ENCODE measurements at places on chromosomes 5 and 9.

DNA sequence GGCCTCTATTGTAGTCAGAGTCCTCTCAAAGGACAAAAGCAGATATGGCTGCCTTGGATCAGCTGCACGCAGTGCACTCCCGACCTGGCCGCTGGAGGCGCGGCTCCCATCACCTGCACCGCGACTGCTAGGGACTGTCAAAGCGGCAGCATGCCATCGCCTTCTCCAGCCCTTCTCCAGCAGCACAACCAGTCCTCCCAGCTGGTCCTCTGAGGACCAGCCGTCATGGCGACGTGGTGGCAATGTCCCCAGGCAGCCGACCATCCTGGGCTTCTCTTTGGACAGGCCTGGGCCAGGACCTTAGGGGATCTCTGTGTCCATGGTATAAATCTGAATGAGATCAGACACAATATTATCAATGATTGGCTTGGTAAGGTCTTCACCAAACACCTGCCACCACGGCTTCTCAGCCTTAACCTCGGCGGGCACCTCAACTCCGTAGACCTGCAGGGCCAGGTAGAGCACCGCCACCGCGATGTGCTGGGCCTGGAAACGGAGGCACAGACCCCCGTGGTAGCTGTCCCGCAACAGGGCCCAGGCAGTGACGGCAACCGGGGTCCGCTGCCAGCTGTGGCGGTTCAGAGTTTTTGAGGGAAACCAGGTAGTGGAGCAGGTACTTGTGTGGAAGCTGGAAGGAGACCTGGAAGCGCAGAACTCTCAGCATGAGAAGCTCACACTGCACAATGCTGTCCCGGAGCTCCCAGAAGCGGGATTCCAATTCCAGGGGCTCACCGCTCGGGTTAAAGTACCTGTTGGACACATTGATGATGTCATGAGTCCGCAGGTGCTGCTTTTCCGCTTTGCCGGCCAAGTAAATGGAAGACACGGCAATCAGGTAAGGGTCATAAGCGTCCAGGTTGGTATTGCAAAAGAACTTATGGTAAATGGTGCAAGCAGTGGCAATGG, 8.5 kb downstream of the DUSP1 start:
- no peaks in the 10 kb centered on the region for H3K27me3 ChIP-seq
- no peak overlapping the region for H3K27ac ChIP-seq
- no peak overlapping the region for H3K4me3 ChIP-seq
- peaks cover 41% of the 10 kb centered on the region for H3K4me1 ChIP-seq
- peaks cover 2% of the 10 kb centered on the region for H3K36me3 ChIP-seq
- no peak for DNase-seq

DNA sequence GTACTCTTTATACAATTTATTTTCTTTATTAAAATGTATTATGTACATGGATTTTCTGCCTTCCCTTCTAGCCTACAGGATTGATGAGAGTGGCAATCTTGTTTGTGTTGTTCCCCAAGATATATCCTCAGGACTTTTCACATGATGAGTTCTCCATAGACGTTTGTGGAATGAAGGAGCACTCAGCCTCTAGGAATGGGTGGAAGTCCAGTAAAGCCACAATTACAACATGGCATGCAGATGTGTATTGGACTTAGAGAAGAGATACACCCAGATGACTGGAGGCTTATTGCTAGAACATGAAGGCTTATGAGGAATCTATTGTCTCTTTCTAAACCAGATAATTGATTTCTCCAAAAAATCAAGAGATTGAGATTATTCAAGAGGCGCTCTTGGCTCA, 8.2 kb upstream of the DOCK2 start:
- no peak for DNase-seq
- H3K4me1 ChIP-seq, result peaks cover 74% of the 10 kb centered on the region
- H3K27me3 ChIP-seq, result no peaks in the 10 kb centered on the region
- H3K36me3 ChIP-seq, result peaks cover 4% of the 10 kb centered on the region
- no peak overlapping the region for H3K4me3 ChIP-seq

DNA sequence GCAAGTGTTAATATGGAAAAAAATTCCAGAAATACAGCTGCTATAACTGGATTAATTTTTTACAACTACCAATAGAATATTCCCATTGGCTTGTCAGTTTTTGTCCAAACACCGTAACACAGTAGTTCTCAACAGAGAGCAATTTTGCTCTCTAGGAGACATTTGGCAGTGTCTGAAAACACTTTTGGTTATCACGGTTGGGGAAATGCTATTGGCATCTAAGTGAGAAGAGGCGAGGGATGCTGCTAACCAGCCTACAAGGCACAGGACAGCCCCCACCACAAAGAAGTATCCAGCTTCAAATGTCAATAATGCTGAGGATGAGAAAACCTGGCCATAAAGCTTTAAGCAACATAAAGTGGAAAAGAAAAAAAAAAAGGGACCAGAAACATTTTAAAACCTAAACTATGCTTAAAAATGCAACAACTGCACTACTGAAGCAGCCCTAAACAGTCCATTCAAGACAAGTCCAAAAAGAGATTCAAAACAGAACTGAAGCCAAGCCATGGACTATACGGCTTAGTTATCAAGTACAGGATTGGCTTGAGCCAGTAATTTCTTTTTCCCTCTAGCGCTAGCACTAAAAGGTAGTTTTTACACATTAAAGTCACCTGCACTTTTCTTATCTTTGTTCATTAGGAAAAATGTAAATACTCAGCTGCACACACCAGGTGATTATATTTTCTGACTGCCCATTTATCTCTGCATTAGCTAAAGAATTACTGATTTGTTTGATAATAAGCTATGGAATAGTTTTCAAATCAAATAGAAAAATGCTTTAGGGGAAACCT, 83.9 kb downstream of the NR3C1 start:
- peaks cover 43% of the 10 kb centered on the region for H3K4me1 ChIP-seq
- H3K36me3 ChIP-seq, result no peaks in the 10 kb centered on the region
- H3K27ac ChIP-seq, result peak overlapping the region; percentile 36
- H3K27me3 ChIP-seq, result no peaks in the 10 kb centered on the region

GRCh38 chr9:15433661-15434060, 11.0 kb downstream of the SNAPC3 start:
- no peaks in the 10 kb centered on the region for H3K27me3 ChIP-seq
- H3K36me3 ChIP-seq, result peaks cover 29% of the 10 kb centered on the region
- no peak for DNase-seq
- H3K4me1 ChIP-seq, result peaks cover 53% of the 10 kb centered on the region
- no peak overlapping the region for H3K4me3 ChIP-seq

GRCh38 chr9:83342006-83342405, 196.2 kb downstream of the FRMD3 start:
- no peaks in the 10 kb centered on the region for H3K36me3 ChIP-seq
- no peak for DNase-seq
- peaks cover 6% of the 10 kb centered on the region for H3K4me1 ChIP-seq
- H3K4me3 ChIP-seq, result no peak overlapping the region

GRCh38 chr9:134564431-134565170, 77.0 kb upstream of the COL5A1 start:
- no peak overlapping the region for H3K4me3 ChIP-seq
- no peak for DNase-seq
- H3K27me3 ChIP-seq, result no peaks in the 10 kb centered on the region
- peak overlapping the region; percentile 90 for H3K27ac ChIP-seq

DNA sequence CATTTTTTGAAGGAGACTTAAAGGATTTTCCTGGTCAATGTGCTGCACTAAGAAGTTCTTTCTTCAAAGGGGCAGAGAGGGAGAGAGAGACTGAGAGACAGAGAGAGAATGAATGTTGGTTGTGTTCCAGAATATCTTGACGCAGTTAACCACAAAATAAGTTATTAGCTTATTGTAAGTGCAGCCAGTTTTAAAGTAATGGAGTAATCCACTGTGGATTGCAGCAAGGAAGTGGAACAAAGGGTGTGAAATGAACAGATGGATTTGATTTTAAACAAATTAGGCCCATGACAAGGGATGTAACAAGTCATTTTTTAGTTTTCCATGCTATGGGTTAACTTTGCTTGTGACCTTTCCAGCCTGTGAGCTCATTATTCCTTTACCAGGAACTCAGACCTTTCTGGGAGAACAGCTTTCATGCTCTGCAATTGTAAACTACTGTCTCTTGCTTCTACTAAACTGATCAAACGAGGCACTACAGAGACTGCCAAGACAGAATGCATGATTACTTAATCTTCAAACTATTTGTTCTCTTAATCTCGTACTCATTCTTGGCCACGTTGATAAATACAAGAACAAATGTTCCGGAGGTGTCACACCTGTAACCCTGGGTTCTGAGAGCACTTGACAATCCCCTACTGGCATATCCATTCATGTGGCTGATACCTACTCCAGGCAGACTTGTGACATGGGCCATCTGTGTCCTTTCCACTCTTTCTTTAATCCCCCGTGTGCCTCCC, 131.1 kb downstream of the TLE1 start:
- no peak overlapping the region for H3K4me3 ChIP-seq
- no peaks in the 10 kb centered on the region for H3K36me3 ChIP-seq
- no peak overlapping the region for H3K27ac ChIP-seq
- H3K4me1 ChIP-seq, result peaks cover 51% of the 10 kb centered on the region

DNA sequence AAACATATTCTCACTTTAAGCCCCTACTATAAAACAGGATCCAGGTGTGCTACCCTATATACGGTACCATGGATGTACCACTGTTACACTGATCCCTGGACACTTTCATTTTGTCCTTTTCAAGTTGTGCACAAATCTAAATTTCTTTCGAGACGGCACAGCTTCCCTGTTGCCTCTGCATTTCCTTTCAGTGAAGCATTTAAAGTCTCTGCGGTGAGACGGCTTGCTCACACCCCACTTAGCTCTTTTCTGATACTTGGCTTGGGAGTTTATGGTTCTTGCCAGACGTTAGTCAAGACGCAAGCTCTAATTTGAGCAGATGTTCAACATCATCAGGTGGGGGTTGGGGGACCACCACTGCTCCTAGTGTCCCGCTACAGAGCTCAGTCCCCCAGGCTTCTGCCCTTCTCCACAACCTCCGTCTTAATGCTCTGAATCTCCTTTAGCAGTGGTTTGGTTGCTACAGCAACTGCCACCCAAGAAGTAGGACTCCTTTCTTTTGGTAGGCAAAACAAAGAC, 15.8 kb downstream of the F2RL2 start:
- H3K36me3 ChIP-seq, result no peaks in the 10 kb centered on the region
- no peak for DNase-seq
- H3K27ac ChIP-seq, result no peak overlapping the region
- no peak overlapping the region for H3K4me3 ChIP-seq
- H3K4me1 ChIP-seq, result peaks cover 32% of the 10 kb centered on the region
- H3K27me3 ChIP-seq, result no peaks in the 10 kb centered on the region

DNA sequence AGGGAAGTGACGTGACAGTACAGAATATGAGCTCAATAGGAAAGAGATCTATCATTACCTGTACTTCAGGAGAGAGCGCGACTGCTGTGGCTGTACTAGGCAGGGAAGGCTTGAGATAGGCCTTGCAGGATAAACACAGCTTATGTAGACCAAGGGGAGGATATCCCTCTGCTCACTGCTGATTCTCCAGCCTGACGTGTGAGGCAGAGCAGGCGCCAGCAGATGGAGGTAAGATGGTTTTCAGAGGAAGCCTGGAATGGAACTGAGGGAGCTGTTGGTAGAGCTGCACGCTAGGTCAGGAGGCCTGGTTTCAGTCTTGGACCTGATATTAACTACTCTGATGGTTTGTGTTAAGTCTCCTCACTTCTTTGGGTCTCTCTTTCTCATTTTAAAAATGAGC, 291.4 kb downstream of the YTHDC2 start:
- H3K4me3 ChIP-seq, result no peak overlapping the region
- DNase-seq, result no peak

DNA sequence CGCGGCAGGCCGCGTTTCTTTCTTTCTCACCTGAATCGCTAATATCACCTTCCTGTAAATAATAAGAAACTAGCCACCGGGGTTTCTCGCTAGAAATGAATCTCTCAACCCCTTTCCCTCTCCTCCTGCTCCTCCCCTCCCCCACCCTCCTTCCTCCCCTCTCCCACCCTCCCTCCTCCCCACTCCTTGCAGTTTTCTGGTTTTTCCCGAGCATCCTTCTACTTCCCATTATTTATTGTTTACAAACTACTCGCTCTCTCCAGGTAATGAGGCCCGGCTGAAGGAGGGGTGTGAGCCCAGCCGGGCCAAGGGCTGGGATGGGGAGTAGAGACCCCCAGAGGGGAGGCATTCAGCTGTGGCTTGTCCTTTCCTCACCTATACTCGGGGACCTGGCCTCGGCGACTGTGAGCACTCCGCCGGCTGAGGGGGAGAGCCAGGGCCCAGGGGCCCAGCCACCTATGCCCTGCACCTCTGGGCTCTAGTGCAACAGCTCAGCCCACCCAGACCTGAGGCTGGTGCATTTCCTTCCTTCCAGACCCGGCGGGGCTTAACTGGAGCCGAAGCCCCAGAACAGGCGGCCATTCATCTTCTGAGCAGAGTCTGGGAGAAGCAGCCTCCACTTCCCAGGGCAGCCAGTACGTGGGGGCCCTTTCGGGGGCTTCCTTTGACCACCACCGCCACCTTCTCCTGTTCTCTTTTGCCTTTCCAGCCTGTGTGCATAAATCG, 2.1 kb upstream of the IRX4 start:
- H3K4me3 ChIP-seq, result no peak overlapping the region
- H3K27me3 ChIP-seq, result peaks cover 48% of the 10 kb centered on the region
- H3K27ac ChIP-seq, result no peak overlapping the region
- H3K36me3 ChIP-seq, result no peaks in the 10 kb centered on the region

- no peak overlapping the region for H3K4me3 ChIP-seq
- peaks cover under 1% of the 10 kb centered on the region for H3K4me1 ChIP-seq
- H3K27me3 ChIP-seq, result peaks cover 5% of the 10 kb centered on the region
- peaks cover 6% of the 10 kb centered on the region for H3K36me3 ChIP-seq
- DNase-seq, result no peak
- H3K27ac ChIP-seq, result no peak overlapping the region
These were observed 138.4 kb upstream of the IQGAP2 start for GRCh38 chr5:76264681-76265080.

DNA sequence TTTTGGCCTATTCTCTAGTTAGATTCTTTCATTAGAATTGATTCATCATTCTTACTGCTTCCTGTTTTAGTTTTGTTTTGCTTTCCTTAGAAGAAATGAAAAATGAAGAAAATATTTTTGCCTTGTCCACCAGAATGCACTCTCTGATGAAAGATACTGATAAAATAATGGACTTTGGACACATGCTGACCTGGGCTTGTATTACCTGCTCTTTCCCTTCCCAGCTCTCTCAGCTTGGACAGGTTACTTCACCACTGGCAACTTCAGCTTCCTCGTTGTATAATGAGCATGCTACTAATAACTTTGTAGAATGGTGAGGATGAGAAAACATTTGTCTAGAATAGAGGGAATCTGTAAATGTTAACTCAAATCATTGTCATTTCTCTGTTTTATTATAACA, 1468.1 kb upstream of the WWC1 start:
- no peaks in the 10 kb centered on the region for H3K36me3 ChIP-seq
- no peak overlapping the region for H3K27ac ChIP-seq
- H3K4me3 ChIP-seq, result no peak overlapping the region
- no peaks in the 10 kb centered on the region for H3K4me1 ChIP-seq
- DNase-seq, result no peak

GRCh38 chr5:117788596-117788995, 1199.8 kb downstream of the DTWD2 start:
- no peak for DNase-seq
- peaks cover 7% of the 10 kb centered on the region for H3K4me1 ChIP-seq
- H3K36me3 ChIP-seq, result no peaks in the 10 kb centered on the region
- H3K4me3 ChIP-seq, result no peak overlapping the region
- no peak overlapping the region for H3K27ac ChIP-seq

GRCh38 chr5:81849770-81850367, 99.0 kb upstream of the SSBP2 start:
- no peaks in the 10 kb centered on the region for H3K36me3 ChIP-seq
- no peaks in the 10 kb centered on the region for H3K27me3 ChIP-seq
- no peak for DNase-seq
- H3K4me3 ChIP-seq, result no peak overlapping the region

- H3K4me3 ChIP-seq, result no peak overlapping the region
- H3K4me1 ChIP-seq, result no peaks in the 10 kb centered on the region
- no peak for DNase-seq
These were observed 226.5 kb upstream of the GLRA1 start for GRCh38 chr5:152151113-152151512.
